ENCODE measurements at places on chromosomes 1 and 21. TPM values are rescaled to one million over a fixed set of nuclear protein-coding genes. Genes with fewer than 3 reads are reported as not detected.
A peak's percentile ranks its signal among the peaks of the same experiment; 100 is the strongest.

GRCh38 chr1:200180821-200181220 is 153.3 kb downstream of the NR5A2 start:
- no peak for DNase-seq

DNA sequence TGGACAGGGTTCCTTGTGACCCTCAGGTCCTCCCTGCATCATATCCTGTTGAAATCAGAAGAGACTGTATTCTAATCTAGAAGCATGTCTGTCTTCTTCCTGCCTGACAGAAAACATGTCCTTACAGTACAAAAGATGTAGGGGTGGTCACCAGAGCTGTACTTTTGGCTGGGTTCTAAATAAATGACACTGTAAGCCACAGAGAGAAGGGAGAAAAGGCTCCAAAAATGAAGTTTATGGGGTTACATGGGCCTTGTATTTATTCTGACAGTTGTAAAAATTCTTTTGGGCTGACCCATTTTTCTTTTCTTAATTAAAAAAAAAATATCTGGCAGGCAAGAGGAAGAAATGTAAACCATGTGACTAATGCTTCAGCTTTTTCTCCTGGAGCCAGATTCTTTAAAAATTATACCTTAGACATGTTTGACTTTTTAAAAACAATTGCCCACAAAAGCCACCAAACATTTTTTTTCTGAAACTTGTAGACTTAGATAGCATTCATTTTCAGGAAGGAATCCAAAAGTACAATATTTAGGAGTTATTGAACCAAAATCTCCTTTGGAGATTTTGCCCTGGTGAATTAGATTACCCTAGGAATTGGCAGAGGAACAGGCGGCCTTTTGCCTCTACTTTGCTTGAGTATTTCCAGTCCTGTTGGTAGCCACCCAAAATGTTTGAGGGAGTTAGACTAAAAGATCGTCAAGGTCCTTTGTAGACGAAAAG is 17.1 kb downstream of the RGL1 start:
- no peak for DNase-seq

The NPHS2 gene
- total RNA-seq, result not detected

DNA sequence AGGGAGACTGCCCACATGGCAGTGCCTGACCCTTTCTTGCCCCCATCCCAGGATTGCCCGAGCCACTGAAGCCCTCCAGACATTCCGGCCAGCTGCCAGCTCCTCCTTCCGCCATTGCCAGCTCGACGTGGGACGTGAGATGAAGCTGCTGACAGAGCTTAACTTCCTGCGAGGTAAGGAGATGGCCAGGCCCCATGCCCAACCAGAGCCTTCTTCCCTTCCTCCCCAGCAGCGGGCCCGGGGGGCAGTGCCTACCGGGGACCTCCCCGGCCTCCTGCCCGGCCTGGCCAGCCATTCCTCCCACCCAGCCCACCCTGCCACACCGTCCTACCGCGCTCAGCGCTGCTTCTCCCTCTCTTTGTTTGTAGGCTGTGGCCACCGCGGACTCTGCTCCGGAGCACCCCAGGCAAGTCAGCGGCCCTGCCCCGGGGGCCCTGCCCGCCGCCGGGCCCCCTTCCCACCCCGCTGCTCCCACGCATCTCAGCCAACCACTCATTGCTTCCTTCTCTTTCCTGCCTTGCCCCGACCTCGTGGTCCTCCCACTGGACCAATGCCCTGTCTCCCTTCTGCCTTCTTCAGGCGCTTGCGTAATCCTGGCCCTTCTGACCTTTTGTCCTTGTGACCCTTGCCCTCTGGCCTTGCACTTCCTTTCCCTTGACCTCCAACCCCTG is 4.9 kb downstream of the TRIM46 start:
- DNase-seq, result no peak

DNA sequence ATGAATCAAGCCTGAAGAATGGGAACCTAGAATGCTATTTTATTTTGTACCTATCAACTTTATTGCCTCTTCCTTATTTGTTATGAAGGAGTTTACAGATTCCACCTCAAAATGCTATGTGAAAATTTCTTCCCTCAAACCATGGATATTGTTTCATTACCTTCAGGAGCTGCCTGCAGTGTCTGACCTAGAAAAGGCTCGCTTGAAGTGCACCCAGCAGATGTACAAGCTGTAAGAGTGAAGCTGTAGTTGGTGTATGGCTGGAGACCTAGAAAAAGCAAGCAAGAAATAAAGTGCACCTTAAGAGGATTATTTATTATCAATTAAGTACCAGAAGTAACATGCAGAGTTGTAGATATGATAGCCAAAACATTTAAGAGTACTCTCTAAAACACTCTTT is 199.4 kb downstream of the KCTD3 start:
- DNase-seq, result no peak

DNA sequence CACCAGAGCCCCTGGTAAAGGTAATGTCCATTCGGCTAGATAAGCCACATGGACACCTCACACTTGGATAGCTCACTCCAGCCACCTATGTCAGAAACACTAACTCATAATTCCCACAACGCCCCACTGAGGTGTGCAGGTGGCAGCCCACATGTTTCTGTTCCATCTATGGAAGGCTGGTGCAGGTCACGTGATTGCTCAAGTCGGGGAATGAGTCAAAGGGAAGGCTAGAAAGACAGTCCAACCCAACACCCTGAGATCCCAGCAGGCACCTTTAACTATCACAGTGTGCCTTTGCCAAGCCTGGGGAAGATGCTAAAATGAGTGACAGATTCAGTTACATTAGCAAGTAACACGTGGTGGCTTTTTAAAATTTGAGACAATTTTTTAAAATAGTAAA is 45.3 kb upstream of the KCNE1 start:
- no peak for DNase-seq

The LRIF1 gene
- 6.5 TPM for total RNA-seq

The ATP5PO gene
- 348 TPM for total RNA-seq

The TENT5C gene
- total RNA-seq, result 30.7 TPM

The PBX1 gene
- 55.4 TPM for total RNA-seq

DNA sequence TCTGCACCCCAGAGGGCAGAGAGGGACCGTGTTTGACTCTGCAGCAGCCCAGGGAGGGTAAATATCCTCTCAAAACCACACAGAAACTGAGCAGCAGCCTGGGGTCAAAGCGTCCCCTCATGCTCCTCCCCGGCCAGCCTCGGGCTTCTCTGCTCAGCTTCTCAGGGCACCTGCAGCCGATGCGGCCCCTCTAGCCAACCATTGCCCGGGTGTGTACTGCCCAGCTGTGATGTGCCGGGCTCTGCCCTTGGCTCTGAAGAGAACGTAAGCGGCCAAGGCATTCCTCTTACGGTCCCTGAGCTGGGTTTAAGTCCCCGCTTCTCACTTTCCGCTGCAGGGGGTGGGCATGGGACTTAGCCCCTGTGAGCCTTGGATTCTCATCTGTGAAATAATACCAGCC is 5.5 kb downstream of the FAM131C start:
- DNase-seq, result no peak

- DNase-seq, result no peak
Measured at GRCh38 chr21:36890086-36890485, 76.4 kb downstream of the HLCS start.

- no peak for DNase-seq
Measured at GRCh38 chr1:71509051-71509595, 428.3 kb upstream of the ZRANB2 start.

DNA sequence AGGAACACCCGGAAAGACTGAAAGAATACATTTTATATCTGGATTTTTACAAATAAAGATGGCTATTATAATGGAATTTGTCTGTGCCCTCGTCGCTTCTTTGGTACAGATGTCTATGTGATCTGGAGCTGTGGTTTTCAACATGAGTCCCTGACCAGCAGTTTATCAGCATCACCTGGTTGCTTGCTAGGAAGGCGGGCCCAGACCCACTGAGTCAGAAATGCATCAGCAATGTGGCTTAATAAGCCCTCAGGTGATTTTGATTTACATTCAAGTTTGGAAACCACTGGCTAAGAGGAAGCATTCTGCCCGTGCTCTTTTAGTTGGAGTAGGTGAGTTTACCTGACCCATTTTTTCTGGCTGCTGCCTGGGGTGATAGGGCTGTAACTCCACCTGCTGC is 31.7 kb downstream of the ATP1A1 start:
- no peak for DNase-seq

- DNase-seq, result peak; percentile 15
Measured at GRCh38 chr1:109784551-109785252, 21.0 kb upstream of the EPS8L3 start.

DNA sequence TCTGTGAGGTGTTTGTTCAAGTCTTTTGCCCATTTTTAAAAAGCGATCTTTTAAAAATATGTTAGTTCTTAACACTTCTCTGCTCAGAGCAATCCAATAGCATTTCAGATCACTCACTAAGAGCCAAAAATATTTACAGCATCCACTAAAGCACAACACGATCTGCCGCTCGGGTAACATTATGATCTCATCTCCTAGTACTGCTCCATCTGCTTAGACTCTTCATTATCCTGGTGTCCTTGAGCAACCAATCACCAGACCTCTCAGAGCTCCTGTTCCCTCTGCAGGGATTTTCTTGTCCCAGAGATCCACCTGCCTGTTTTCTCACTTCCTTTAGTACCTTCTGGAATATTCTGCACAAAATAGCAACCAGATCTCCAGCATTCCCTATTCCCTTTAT is 235.3 kb upstream of the ESRRG start:
- no peak for DNase-seq

The ITLN2 gene
- not detected for total RNA-seq

All from left colon (tissue), 2 donors.